Tibial nerve (tissue), 4 donors: ENCODE measurements at places on chromosomes 3 and 15. TPM values are rescaled to one million over a fixed set of nuclear protein-coding genes. Genes with fewer than 3 reads are reported as not detected.

- H3K4me3 ChIP-seq, result no peak overlapping the region
- DNase-seq, result no peak
- H3K4me1 ChIP-seq, result peaks cover 7% of the 10 kb centered on the region
Measured at GRCh38 chr15:68778876-68779275, 41.8 kb downstream of the ANP32A start.

DNA sequence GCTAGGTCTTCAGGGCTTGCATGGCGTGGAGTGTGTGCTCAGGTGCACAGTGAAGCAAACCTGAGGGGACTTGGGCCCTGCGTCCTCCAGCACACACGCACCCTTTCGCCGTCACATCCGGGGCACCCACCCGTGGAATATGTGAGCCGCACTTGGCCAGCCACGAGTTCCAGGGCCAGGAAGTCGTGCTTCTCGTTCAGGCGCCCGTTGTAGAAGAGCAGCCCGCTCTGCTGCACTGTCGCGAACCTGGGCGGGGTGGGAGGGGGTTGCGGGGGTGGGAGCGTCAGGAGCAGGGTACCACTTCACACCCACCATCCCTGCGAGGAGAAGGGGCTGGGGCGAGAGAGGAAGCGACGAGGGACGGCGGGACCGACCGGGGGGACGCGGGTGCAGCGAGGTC lies 7.1 kb downstream of the CELSR3 start:
- no peaks in the 10 kb centered on the region for H3K36me3 ChIP-seq
- H3K27ac ChIP-seq, result peak overlapping the region; percentile 75
- peak overlapping the region; percentile 69 for H3K4me3 ChIP-seq
- H3K4me1 ChIP-seq, result peaks cover 5% of the 10 kb centered on the region
- H3K27me3 ChIP-seq, result no peaks in the 10 kb centered on the region

DNA sequence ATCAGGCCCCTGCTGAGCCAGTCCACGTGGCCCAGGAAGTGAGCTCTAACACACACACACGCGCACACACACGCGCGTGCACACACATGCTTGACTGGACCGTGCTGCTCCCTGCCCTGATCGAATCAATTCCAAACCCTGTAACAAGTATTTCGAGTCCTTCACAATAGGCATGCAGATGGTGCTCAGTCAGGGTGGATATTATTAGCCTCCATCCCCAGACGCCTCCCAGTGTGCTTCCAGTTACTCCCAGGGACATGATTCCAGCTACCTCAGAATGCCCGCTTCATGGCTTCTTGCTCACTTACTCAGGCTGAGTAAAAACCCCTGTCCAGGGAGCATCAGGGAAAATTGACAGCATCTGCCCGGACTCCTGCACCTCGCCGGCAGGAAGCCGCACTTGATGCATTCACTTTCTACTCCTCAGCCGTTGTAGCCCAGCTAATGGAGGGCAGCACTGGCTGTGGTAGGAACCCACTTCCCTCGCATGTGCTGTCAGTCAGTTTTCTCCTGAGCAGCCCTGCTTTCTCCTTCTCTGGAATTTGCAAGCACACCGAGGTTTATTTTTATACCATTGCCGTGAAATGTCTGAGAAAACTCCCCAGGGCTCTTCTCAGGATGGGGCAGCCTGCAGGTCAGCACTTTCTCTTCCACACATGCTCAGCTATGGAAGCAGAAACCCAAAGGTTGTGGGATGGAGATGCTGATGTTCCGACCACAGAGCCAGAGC lies 126.1 kb upstream of the ABHD17C start:
- H3K4me3 ChIP-seq, result no peak overlapping the region
- no peaks in the 10 kb centered on the region for H3K4me1 ChIP-seq
- H3K27ac ChIP-seq, result no peak overlapping the region
- no peaks in the 10 kb centered on the region for H3K36me3 ChIP-seq

DNA sequence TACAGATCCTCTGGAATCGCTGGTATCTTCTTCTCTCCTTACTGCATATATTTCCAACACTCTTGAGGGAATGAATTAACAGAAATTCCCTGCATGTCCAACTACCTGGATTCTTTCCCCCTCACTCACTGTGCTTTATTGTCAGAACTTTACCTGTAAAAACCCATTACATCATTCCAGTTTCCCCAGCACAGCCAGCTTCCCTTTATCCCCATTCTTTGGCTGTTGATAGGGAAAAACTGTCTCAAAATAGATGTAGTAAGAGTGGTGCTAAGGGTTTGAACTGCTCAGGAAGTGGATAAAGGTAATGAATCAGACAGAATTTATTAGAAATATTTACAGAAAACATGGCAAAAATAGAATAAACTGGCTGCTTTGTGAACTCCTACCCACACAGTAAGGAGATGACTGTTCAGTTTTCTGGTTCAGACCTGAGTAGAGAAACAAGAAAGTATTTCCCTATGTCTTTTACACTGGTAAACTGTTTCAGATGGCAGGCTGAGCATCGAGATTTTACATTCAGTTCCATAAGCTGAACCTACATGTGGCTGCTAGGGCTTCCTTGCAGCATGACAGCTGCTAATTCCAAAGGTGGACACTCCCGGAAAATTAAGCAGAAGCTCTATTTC lies 188.4 kb downstream of the CPNE4 start:
- no peak for DNase-seq
- no peaks in the 10 kb centered on the region for H3K4me1 ChIP-seq
- no peaks in the 10 kb centered on the region for H3K27me3 ChIP-seq
- no peak overlapping the region for H3K27ac ChIP-seq
- H3K36me3 ChIP-seq, result no peaks in the 10 kb centered on the region

GRCh38 chr3:188229177-188229576 lies 75.2 kb downstream of the LPP start:
- H3K4me3 ChIP-seq, result no peak overlapping the region
- H3K27ac ChIP-seq, result no peak overlapping the region
- no peak for DNase-seq
- no peaks in the 10 kb centered on the region for H3K4me1 ChIP-seq
- no peaks in the 10 kb centered on the region for H3K27me3 ChIP-seq

DNA sequence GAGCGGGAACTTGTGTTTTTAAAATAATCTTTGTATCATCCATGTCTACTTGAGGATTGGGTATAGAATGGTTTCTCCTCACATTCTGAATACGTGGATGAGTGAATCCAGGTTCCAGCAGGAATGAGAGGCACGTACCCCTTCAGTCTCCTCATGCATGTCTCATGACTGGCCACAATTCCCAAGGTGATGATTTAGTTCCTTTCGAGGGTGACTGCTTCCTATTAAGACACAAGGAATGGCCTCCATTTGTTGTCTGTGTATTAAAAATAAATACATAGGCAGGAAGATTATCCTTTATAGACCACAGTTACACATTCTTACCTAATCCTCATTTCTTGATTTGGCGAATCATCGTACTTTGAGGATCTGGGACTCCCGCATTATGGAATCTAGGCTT lies 217.0 kb upstream of the LRIG1 start:
- H3K36me3 ChIP-seq, result no peaks in the 10 kb centered on the region
- no peak for DNase-seq
- no peaks in the 10 kb centered on the region for H3K27me3 ChIP-seq
- H3K27ac ChIP-seq, result no peak overlapping the region

- no peak for DNase-seq
- H3K36me3 ChIP-seq, result no peaks in the 10 kb centered on the region
- no peaks in the 10 kb centered on the region for H3K27me3 ChIP-seq
Measured at GRCh38 chr3:180184816-180185215, 148.1 kb upstream of the PEX5L start.

- DNase-seq, result no peak
- H3K27me3 ChIP-seq, result no peaks in the 10 kb centered on the region
- no peaks in the 10 kb centered on the region for H3K36me3 ChIP-seq
- no peak overlapping the region for H3K27ac ChIP-seq
- H3K4me1 ChIP-seq, result peaks cover 71% of the 10 kb centered on the region
Measured at GRCh38 chr3:127694467-127695215, 21.9 kb downstream of the ABTB1 start.

DNA sequence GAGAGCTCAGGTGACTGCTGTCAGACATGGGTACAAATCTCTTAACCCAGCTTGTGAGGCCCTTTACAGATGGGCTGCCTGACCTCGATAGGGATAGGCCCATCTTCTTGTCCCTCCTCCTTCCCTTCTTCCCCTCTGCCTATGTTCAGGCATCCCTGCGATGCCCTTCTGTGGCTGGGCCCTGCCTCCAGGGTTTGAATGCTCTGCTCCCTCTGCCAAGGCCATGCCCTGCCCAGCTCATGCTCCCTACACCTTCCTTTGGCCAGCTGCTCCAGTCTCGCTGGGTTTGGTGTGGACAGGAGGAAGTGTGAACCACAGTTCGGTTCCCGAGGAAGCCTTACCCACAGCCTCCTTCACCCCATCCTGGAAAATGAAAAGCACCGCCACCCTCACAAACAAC lies 4.3 kb downstream of the FYCO1 start:
- H3K36me3 ChIP-seq, result no peaks in the 10 kb centered on the region
- DNase-seq, result no peak
- no peak overlapping the region for H3K27ac ChIP-seq
- H3K4me3 ChIP-seq, result no peak overlapping the region

DNA sequence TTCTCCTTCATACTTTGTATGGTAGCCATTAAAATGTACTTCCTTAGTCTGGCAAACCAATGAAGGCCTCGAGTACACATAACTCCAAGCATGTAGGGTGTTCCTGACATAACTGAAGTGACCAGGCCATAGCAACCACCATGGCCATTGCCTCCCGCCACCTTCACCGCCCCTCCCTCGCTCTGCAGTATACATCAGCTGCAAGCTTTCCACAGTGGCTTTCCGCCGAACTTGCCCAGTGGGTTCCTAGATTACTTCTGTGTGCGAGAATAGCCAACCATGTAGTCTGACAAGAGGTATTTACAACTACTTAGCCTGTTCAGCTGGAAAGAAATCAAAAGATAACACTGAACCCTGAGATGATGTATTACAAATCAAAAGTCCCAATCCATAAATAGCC lies 3.4 kb upstream of the CTNNB1 start:
- H3K36me3 ChIP-seq, result no peaks in the 10 kb centered on the region
- DNase-seq, result no peak
- no peaks in the 10 kb centered on the region for H3K27me3 ChIP-seq
- H3K4me3 ChIP-seq, result no peak overlapping the region
- H3K27ac ChIP-seq, result no peak overlapping the region

DNA sequence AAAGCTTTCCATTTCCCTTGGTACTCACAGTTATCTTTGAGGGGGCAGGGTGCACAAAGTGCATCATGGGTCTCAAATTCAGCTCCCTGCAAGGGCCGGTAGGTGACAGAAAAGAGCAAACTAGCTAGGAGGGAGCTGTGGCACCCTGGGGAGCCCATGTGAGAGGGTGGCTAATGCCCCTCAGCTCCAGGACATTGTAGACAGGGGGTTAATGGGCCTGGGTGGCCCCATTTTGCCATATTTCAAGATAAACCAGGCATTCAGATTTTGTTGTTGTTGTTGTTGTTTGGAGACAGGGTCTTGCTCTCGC lies 3.7 kb upstream of the SLC6A6 start:
- no peaks in the 10 kb centered on the region for H3K36me3 ChIP-seq
- no peak overlapping the region for H3K4me3 ChIP-seq
- no peaks in the 10 kb centered on the region for H3K27me3 ChIP-seq
- no peak overlapping the region for H3K27ac ChIP-seq
- no peak for DNase-seq

DNA sequence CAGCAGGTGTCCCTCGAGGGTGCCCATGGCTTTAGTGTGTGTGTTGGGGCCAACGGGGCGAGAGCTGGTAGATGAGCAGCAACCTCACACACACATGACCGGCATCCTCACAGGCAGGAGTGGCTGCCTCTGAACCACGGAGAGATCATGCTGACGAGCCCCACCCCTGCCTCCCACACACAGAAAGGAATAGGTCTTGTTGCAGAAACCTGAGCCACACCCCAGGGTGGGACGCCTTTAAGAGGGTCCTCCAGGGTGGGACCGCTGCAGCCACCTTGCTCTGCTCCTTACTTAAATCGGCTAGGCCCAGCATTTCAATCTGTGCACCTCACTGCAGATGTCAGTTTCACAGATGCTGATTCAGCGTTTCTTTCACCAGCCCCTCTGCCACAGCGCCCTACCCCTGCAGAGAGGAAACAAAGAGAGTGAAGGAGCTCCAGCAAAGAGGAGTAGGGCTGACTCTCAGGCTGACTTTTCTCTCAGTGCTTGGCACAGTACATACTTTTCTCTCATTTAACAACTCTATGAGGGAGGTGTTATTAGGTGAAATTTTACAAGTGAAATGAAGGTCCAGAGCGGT lies 61.2 kb upstream of the EPHB3 start:
- H3K27ac ChIP-seq, result no peak overlapping the region
- no peak overlapping the region for H3K4me3 ChIP-seq
- peaks cover 21% of the 10 kb centered on the region for H3K27me3 ChIP-seq
- H3K36me3 ChIP-seq, result no peaks in the 10 kb centered on the region

DNA sequence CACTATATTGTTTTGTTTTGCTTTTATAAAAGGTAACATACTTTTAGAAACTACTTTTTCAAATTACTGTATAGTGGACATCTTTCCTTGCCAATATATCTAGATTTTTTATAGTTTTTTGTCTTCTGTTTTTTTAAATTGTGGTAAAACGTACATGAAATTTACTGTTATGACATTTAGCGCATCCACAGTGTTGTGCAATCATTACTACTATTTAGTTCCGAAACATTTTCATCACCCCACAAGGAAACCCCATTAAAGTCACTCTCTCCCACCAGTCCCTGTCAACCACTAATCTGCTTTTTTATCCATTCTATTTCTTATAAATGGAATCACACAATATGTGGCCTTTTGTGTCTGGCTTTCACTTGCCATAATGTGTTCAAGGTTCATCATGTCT lies 54.8 kb downstream of the TMEM266 start:
- no peaks in the 10 kb centered on the region for H3K36me3 ChIP-seq
- no peak for DNase-seq
- no peaks in the 10 kb centered on the region for H3K27me3 ChIP-seq
- H3K27ac ChIP-seq, result no peak overlapping the region
- no peaks in the 10 kb centered on the region for H3K4me1 ChIP-seq

- no peaks in the 10 kb centered on the region for H3K27me3 ChIP-seq
- no peak for DNase-seq
- no peak overlapping the region for H3K27ac ChIP-seq
- no peaks in the 10 kb centered on the region for H3K4me1 ChIP-seq
Measured at GRCh38 chr3:149727656-149728055, 24.6 kb downstream of the COMMD2 start.

- no peak overlapping the region for H3K4me3 ChIP-seq
- no peaks in the 10 kb centered on the region for H3K4me1 ChIP-seq
- no peak for DNase-seq
- no peak overlapping the region for H3K27ac ChIP-seq
- H3K36me3 ChIP-seq, result no peaks in the 10 kb centered on the region
Measured at GRCh38 chr3:160260587-160261270, 35.5 kb downstream of the C3orf80 start.

DNA sequence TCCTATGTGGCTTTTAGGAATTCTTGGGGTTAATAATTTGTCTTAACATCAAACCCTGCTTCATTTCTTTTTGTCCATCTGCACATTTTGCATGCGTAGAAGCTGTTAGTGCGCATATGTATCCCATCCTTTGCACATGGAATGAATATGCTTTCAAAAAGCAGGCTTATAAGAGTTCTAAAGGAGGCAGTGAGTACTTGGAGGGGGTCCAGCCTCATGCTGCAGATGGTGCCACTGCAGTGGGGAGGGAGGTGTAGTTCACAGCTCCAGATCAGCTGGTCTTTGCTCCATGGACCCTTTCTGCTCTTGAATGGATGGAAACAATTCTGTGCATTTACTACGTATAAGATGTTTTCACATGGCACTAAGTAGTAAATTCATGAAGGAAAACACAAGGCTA lies 20.7 kb upstream of the SSR3 start:
- no peak overlapping the region for H3K4me3 ChIP-seq
- DNase-seq, result no peak
- no peaks in the 10 kb centered on the region for H3K4me1 ChIP-seq
- H3K36me3 ChIP-seq, result no peaks in the 10 kb centered on the region

Gene TGM5
- total RNA-seq, result not detected

Gene TADA3
- 66.3 TPM for total RNA-seq

Gene UBA7
- total RNA-seq, result 47.9 TPM

Gene TMEM89
- total RNA-seq, result not detected

Gene RBP2
- not detected for total RNA-seq

Gene PLA1A
- total RNA-seq, result not detected

Gene HESX1
- total RNA-seq, result not detected

Gene ZIC1
- total RNA-seq, result not detected

Gene SV2B
- 8.3 TPM for total RNA-seq

Gene CCR1
- total RNA-seq, result 25.2 TPM
